Body of pancreas (tissue), 4 donors: ENCODE measurements at places on chromosomes 4 and X. TPM values are rescaled to one million over a fixed set of nuclear protein-coding genes. Genes with fewer than 3 reads are reported as not detected.

GRCh38 chr4:48205107-48205506, 64.5 kb downstream of the TEC start:
- no peak overlapping the region for H3K4me3 ChIP-seq
- H3K27ac ChIP-seq, result no peak overlapping the region
- DNase-seq, result no peak
- no peaks in the 10 kb centered on the region for H3K36me3 ChIP-seq
- H3K4me1 ChIP-seq, result no peaks in the 10 kb centered on the region

Gene C4orf36
- 3.6 TPM for total RNA-seq

DNA sequence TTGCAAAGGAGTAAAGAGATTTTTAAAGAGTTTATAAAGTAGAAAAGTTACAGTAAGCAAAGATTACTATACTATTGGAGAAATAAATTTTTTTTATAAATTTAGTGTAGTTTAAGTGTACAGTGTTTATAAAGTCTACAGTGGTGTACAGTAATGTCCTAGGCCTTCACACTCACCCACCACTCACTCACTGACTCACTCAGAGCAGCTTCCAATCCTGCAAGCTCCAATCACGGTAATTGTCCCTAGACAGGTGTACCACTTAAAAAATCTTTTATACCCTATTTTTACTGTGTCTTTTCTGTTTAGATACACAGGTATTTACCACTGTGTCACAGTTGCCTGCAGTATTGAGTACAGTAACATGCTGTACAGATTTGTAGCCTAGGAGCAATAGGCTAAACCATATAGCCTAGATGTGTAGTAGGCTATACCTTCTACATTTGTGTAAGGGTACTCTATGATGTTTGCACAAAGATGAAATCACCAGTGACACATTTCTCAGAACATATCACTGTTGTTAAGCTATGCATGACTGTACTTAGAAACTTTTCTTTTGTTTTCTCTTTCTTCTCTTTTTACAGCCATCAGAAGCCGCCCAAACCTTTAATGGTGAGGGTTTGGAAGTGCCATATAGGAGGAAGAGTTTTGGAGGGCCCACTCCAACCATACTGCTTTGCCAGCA, 11.8 kb upstream of the SH3RF1 start:
- no peak for DNase-seq
- no peaks in the 10 kb centered on the region for H3K4me1 ChIP-seq
- no peaks in the 10 kb centered on the region for H3K36me3 ChIP-seq
- no peak overlapping the region for H3K27ac ChIP-seq

DNA sequence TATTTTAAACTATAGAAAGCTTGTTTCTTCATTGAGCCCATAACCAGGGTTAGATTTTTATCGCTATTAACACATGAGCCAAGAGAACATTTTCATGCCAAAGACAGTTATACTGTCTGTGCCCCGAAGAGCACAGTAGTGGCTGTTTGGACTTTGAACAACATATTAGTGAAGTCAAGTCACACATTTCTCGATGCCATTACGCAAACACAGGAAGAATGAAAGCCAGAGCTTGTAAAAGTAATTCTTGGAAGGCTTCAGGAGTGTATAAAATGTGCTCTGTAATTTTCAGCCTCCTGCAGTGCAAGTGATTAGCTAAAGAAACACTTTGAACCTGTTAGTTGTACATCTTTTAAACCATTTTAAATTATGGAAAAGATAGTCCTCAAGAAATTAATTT, 590.7 kb upstream of the PITX2 start:
- H3K27me3 ChIP-seq, result no peaks in the 10 kb centered on the region
- no peak overlapping the region for H3K4me3 ChIP-seq
- H3K27ac ChIP-seq, result no peak overlapping the region
- H3K4me1 ChIP-seq, result no peaks in the 10 kb centered on the region
- no peak for DNase-seq
- H3K36me3 ChIP-seq, result no peaks in the 10 kb centered on the region

DNA sequence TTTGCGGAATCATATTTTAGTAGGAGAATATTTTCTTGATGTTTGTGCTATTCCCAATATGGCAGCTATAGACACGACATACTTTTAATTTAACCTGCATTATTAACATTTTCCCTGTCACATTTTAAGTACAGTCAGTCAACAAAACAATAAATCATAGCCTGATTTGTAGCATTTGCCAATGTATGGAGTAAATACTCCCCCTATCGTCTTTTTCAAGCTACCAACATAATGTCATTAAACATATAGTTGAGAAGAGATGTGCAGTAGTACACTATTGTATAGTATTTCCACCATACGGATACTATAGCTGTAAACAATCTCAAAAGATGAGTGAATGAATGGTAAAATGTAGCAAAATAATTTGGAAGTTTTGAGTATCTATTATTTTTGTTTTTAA, 303.7 kb upstream of the MAGEB2 start:
- DNase-seq, result no peak
- no peaks in the 10 kb centered on the region for H3K27me3 ChIP-seq
- no peaks in the 10 kb centered on the region for H3K36me3 ChIP-seq
- H3K27ac ChIP-seq, result no peak overlapping the region
- H3K4me1 ChIP-seq, result no peaks in the 10 kb centered on the region

DNA sequence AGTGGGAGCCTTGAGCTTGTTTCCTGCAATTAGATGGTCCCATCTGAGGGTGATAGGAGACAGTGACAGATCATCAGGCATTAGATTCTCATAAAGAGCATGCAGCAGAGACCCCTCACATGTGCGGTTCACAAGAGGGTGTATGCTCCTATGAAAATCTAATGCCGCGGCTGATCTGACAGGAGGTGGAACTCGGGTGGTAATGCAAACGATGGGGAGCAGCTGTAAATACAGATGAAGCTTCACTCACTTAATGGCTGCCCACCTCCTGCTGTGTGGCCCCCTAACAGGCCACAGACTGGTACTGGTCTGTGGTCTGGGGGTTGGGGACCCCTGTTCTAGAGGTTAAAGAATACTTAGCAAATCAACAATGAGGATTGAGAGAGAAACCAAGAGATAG, 201.5 kb upstream of the PITX2 start:
- DNase-seq, result no peak
- H3K27me3 ChIP-seq, result no peaks in the 10 kb centered on the region
- no peak overlapping the region for H3K27ac ChIP-seq
- H3K36me3 ChIP-seq, result no peaks in the 10 kb centered on the region

Gene C4orf51
- total RNA-seq, result not detected

- no peak for DNase-seq
- no peaks in the 10 kb centered on the region for H3K4me1 ChIP-seq
- no peaks in the 10 kb centered on the region for H3K27me3 ChIP-seq
- no peak overlapping the region for H3K27ac ChIP-seq
These were observed 82.9 kb downstream of the CLCN4 start for GRCh38 chrX:10239611-10240064.

DNA sequence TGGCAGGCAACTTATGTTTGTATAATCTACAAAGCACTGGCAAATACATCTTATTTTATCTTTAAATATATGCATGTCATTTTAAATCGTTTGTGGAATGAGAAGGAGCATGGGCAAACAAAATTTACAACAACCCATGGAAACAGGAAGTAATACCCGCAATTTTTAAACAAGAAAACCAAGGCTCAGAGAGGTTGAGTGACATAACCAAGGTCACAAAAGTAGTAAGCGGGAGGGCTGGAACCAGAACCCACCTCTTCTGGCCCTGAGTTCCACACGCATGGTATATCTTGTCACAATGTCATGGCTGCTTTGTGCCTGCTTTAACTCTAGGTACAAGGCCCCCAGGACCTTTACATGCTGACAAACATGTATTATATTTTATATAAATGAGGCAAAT, 52.9 kb downstream of the SLC7A11 start:
- DNase-seq, result no peak
- no peaks in the 10 kb centered on the region for H3K36me3 ChIP-seq
- H3K4me1 ChIP-seq, result no peaks in the 10 kb centered on the region
- H3K4me3 ChIP-seq, result no peak overlapping the region

DNA sequence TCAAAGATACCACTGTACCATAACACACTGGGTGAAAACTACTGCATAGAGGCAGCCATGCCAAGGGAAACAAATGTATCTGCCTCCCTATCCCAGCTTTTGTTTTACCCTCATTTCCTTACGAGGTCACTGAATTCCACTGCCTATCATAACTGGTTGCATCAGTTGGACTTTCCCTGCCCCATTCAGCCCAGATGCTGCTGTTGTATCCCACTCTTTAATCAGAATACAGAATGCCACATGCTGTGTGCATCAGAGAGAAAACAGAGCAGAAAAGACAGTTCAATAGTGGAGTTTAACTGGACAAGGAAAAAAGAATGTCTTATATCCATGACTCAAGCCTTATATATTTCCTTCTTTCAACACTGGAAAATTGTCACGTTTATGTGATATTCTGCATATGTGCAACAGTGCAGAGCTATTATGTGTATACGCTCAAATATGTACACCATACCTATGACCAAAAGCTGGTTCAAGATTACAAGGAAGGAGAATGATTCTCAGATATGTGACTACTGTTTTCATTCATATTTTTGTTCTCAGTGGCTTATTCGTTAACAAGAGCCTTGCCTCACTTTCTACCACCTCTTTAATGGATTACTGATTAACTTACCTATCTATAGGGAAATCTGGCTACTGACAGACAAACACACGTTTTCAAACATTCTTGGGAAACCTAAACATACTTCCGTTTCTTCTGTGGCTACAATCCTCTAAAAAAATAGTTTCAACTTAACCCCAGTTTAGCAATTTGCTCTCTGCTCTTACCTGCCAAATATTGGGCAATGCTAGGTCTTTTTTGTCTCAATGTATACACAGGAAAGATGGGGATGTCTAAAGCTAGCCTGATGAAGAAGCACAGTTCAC, 378.9 kb downstream of the SMARCA1 start:
- DNase-seq, result no peak
- no peak overlapping the region for H3K4me3 ChIP-seq
- no peaks in the 10 kb centered on the region for H3K27me3 ChIP-seq
- H3K36me3 ChIP-seq, result no peaks in the 10 kb centered on the region
- no peak overlapping the region for H3K27ac ChIP-seq
- H3K4me1 ChIP-seq, result no peaks in the 10 kb centered on the region
